Left ventricle myocardium inferior (tissue), 1 donor: ENCODE measurements at places on chromosomes 4 and X. TPM values are rescaled to one million over a fixed set of nuclear protein-coding genes. Genes with fewer than 3 reads are reported as not detected.

DNA sequence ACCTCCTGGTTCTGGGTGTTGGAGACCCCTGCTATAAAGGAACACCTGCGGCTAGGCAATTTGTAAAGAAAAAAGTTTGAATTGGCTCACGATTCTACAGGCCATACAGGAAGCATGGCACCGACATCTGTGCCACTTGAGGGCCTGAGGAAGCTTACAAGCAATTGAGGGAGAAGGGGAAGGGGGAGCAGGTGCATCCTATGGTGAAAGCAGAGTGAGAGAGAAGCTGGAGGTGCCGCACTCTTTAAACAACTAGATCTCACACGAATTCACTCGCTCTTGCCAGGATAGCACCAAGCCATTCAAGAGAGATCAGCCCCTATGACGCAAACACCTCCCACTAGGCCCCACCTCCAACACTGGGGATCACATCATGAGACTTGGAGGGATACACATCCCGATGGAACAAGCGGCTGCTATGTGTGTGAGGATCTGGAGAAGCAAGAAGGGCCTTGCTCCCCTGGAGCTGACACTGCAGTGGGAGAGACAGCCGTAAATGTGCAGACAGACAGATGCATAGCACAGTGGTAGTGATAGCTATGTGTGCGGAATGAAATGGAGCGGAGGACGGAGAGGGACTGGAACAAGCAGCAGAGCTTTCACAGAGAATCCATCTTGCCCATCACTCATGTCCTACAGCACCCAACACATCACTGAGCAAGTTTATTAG lies 60.7 kb upstream of the HELT start:
- no peak for DNase-seq

DNA sequence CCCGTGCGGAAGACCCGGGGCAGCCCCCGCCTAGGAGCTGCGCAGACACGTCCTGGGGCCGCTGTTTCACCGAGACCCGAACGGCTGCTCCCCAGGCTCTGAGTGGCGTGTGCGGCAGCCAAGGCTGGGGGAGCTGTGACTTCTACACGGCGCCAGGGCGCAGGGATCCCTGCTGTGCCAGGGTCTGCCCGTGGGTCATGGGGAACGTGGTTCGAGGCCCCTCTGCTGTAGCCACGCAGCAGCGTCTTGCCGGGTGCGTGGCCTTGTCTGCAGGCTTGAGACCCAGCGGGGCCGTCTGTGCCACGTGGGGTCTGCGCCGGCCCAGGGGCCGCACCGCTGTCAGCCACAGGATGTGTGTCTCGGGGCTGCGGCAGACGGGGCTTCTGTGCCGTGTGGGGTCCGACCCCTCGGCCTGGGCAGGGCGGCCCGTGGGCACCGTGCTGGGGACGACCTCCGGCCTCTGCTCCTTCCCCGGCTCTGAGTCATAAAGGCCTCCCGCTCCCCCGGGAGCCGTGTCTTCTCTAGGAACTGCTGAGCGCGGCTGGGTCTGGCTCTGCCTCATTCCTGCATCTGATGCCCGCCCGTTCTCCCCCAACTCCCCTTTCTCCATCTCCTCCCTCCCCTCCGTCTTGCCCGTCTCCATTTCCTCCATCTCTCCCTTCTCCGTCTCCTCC lies 12.7 kb upstream of the GTPBP6 start:
- DNase-seq: peak; percentile 15

- no peak for DNase-seq
Observed at GRCh38 chr4:114077610-114078009, 98.2 kb upstream of the ARSJ start.

DNA sequence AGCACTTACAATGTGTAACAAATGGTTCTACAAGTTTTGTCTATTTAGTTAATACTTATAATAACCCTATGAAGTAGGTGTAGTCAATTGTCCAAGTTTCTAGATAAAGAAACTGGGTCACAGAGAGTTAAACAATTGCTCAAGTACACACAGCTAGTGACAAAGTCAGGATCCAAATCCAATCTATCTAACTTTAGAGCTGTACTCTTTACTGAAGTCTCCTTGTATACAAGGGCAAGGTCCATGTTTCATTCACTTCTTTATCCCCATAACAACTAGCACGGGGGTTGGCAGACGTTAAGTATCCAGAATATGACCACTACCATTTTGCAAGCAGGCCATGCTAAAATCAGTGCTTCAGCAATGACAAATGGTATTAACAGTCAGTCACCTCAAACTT lies 141.0 kb downstream of the CHM start:
- DNase-seq: no peak

The REPS2 gene
- total RNA-seq: 7.6 TPM

GRCh38 chrX:20352504-20352903 lies 85.8 kb upstream of the RPS6KA3 start:
- no peak for DNase-seq

The GPR82 gene
- 0.19 TPM for total RNA-seq

DNA sequence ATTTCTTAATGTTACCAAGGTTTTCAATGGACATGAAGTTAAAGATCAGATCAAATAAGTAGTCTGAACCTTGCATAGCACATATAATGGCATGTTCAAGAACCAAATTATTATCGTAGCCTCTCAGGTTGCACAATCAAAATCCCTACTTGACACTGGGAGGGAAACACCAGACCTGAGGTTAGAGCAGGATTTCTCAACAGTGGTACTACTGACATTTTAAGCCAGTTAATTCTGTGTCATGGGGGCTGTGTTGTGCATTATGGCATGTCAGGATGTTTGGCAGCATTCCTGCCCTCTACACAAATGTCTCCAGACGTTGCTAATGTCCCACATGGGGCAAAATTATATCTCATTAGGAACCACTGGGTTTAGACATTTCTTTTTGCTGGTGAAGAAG lies 20.8 kb downstream of the RLIM start:
- no peak for DNase-seq
